ENCODE measurements at places on chromosomes 2 and 18. TPM values are rescaled to one million over a fixed set of nuclear protein-coding genes. Genes with fewer than 3 reads are reported as not detected.

CXCR1 gene
- total RNA-seq = not detected

GRCh38 chr2:20635675-20636584 lies 15.0 kb downstream of the HS1BP3 start:
- H3K36me3 ChIP-seq = no peaks in the 10 kb centered on the region
- H3K27ac ChIP-seq = no peak overlapping the region
- no peaks in the 10 kb centered on the region for H3K27me3 ChIP-seq
- peaks cover 19% of the 10 kb centered on the region for H3K4me1 ChIP-seq

- H3K4me1 ChIP-seq = peaks cover 57% of the 10 kb centered on the region
- peak overlapping the region; percentile 93 for H3K27ac ChIP-seq
- peak; percentile 40 for DNase-seq
Measured at GRCh38 chr2:43083710-43084698, 142.4 kb downstream of the ZFP36L2 start.

- H3K4me1 ChIP-seq = no peaks in the 10 kb centered on the region
- no peaks in the 10 kb centered on the region for H3K36me3 ChIP-seq
- H3K27me3 ChIP-seq = no peaks in the 10 kb centered on the region
- H3K4me3 ChIP-seq = no peak overlapping the region
- no peak overlapping the region for H3K27ac ChIP-seq
Measured at GRCh38 chr2:23366720-23367119, 18.3 kb upstream of the KLHL29 start.

DSG4 gene
- total RNA-seq = 0.31 TPM

GRCh38 chr2:21642647-21643046 lies 518.9 kb downstream of the TDRD15 start:
- H3K36me3 ChIP-seq = no peaks in the 10 kb centered on the region
- H3K4me1 ChIP-seq = peaks cover 10% of the 10 kb centered on the region
- no peak overlapping the region for H3K4me3 ChIP-seq
- no peak for DNase-seq

GRCh38 chr18:24947521-24948305 lies 404.3 kb downstream of the ZNF521 start:
- H3K4me3 ChIP-seq = no peak overlapping the region
- DNase-seq = no peak
- no peaks in the 10 kb centered on the region for H3K4me1 ChIP-seq
- no peaks in the 10 kb centered on the region for H3K36me3 ChIP-seq

FKBP7 gene
- 10.1 TPM for total RNA-seq
